ENCODE measurements at places on chromosomes 16 and 17.

- peak; percentile 83 for DNase-seq
Measured at GRCh38 chr17:2070241-2071023, 15.5 kb downstream of the HIC1 start.

GRCh38 chr17:16935241-16935663 is 36.7 kb downstream of the TNFRSF13B start:
- peak; percentile 32 for DNase-seq

GRCh38 chr17:83135692-83136091 is 56.3 kb downstream of the METRNL start:
- DNase-seq = no peak

GRCh38 chr17:34242587-34243363 is 12.3 kb upstream of the CCL2 start:
- DNase-seq = no peak

- no peak for DNase-seq
Measured at GRCh38 chr17:8069587-8069860, 18.0 kb downstream of the ALOX12B start.

DNA sequence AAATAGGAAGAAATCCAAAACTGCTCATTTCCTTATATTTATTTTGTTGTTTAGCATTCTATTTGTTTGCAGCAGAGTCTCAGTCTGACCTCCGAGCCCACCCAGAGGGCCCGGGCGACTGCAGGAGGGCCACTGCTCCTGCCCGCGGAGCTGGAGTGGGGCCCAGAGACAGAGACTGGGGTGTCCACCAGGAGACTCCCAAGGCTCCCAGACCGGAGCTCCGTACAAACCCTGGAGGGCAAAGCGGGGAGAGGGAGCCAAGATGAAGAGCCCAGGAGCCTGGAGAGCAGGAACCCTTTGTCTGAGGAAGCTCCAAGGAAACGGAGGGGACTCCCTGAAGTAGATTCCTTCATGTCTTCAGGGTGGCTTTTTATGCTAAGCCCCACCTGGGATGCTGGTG is 57.9 kb downstream of the AXIN2 start:
- DNase-seq = no peak

GRCh38 chr17:73465953-73466230 is 154.1 kb upstream of the CDC42EP4 start:
- DNase-seq = no peak

GRCh38 chr17:81197409-81197795 is 25.4 kb downstream of the CEP131 start:
- DNase-seq = no peak

GRCh38 chr17:73151916-73152632 is 12.7 kb upstream of the SSTR2 start:
- no peak for DNase-seq

- DNase-seq = no peak
Measured at GRCh38 chr16:85390511-85391174, 222.5 kb upstream of the GSE1 start.

DNA sequence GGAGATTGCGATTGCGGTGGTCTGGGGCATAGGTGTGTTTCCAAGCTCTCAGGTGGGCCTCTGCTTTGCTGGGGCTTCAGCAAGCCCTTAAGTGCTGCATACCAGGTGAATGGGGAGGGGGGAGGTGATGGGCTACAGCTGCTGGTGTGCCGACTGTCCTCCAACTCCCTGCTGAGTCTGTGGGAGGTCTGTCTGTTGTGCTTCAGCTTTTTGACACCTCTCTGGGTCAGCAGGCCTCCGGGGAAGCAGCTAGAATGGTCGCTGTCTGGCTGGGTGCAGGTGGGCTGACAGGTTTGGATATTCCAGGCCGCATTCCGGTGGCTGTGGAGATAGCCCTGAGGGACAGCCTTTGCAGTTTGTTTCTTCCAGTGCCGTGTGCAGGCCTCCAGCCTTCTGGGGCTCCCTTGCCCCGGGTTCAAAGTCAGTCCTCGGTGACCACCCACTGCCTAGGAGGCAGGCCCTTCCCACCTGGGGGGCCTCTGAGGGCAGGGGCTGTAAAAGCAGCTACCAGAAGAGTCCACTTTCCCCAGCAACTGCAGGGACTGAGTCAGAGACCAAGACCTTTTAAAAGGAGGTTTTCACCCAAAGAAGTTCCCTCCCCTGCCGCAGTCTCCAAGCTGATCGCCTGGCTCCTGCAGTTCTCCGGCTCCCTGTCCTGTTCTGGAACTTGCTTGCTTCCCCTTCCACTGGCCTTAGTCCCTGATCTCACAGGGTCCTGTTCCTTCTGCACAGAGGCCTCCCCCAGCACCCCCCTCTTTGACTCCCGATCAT is 2.0 kb upstream of the TTYH2 start:
- no peak for DNase-seq

- peak; percentile 84 for DNase-seq
Measured at GRCh38 chr16:578870-579405, 9.2 kb downstream of the PIGQ start.

DNA sequence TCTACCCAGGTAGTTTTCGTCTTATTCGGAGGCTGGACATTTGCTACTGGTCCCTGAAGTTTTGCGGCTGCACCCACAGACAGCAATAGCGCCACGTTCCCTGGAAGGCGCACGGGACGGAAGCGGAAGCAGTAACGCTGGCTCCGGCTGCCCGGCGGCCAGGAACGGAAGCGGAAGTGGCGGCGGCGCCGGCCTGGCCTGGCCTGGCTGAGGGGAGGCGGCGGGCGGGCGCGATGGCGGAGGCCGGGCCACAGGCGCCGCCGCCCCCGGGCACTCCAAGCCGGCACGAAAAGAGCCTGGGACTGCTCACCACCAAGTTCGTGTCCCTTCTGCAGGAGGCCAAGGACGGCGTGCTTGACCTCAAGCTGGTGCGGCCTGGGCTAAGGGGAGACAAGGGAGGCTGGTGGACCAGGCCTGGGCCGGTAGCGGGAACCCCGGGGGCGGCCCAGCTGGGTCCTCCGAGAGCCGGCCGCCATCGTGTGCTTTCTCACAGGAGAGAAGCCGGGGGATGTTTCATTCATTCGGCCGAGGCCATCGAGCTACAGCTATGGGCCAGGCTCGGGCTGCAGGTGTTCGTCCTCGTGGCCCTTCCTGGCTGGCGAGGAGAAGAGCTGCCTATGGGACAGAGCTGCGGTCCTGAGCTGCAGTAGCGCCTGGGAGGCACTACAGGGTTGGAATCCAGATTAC is at the start of gene E2F4:
E2F4 (plus strand) TSS at position 161 of the 687 bp plus-strand sequence; CDS start at position 234, 73 bp downstream.
- peak; percentile 96 for DNase-seq

- no peak for DNase-seq
Measured at GRCh38 chr17:81044764-81045589, 10.0 kb downstream of the BAIAP2 start.

GRCh38 chr16:85856585-85856984 is 42.4 kb upstream of the IRF8 start:
- DNase-seq = no peak

GRCh38 chr17:17104036-17104435 is 61.8 kb downstream of the MPRIP start:
- DNase-seq = no peak

- DNase-seq = no peak
Measured at GRCh38 chr17:66953630-66954020, 10.9 kb upstream of the CACNG4 start.

DNA sequence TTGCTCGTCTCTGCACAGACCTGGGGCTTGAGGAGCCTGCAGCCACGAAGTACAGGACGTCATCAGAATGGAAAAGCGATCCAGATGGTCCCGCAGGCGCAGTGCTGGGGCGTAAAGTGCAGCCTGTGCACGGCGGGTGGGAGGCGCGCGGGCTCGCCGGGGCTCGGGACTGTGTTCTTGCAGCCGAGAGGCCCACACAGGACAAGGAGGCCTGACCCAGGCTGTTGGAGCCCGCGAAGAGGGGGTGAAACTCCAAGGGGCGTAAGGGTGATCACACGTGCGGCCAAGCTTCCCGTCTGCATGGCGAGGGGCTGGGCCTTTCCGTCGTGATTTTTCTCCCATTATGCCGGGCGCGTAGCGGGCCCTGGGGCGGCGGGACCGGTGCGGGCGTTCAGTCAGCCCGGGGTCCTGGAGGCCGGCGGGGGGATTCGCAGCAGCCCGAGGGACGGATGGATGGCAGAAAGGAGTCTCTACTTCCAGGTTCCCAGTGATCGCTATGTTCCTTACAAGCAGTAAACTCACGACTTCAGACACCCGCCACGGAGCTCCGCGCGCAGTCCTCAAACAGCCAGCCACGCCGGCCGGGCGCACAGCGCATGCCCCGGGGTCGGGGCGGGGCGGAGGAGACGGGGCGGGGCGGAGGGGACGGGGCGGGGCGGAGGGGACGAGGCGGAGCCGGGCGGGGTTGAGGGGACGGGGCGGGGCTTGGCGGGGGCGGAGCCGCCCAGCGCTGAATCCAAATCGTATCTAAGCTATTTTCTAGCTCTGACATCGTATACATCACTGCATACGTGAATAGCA is 141.0 kb upstream of the KCNJ18 start:
- peak; percentile 81 for DNase-seq

DNA sequence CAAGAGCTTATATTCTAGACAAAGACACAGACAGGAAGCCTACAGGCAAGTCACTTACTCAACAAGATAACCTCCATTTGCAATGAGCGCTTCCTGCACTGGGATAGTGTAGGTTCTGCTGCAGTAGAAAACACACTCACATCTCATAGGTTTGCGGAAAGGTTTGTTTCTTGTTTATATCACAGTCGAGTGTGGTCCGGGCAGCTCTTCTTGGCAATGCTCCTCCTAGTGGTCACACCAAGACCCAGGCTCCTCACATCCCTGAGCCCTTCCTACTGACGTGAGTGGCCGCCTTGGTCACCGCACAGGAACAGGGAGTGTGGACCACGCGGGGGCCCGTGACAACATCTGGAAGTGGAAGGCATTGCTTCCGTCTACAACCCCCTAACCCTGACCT is 48.0 kb upstream of the RBFOX3 start:
- no peak for DNase-seq

DNA sequence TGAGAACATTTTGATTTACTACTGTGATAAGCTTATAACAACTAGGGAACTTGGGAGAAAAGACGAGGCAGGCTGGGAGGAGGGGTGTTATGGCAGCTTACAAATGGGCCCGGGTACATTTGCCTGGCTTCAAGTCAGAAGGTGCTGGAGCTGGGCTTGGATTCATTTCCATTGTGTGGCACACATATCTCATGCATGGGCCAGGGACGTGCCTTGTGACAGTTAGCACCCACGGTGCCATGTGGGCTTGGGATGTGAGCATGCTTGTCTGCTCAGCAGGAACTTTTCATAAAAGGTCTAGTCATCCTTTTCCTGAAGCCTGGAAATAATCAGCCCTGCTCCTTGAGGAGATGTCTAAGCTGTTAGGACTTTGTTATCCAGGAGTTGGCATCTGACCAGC is 572.2 kb downstream of the CDH13 start:
- DNase-seq = no peak

GRCh38 chr16:81333356-81333755 is 18.6 kb downstream of the GAN start:
- no peak for DNase-seq

GRCh38 chr16:24046442-24046841 is 209.7 kb upstream of the CACNG3 start:
- no peak for DNase-seq

DNA sequence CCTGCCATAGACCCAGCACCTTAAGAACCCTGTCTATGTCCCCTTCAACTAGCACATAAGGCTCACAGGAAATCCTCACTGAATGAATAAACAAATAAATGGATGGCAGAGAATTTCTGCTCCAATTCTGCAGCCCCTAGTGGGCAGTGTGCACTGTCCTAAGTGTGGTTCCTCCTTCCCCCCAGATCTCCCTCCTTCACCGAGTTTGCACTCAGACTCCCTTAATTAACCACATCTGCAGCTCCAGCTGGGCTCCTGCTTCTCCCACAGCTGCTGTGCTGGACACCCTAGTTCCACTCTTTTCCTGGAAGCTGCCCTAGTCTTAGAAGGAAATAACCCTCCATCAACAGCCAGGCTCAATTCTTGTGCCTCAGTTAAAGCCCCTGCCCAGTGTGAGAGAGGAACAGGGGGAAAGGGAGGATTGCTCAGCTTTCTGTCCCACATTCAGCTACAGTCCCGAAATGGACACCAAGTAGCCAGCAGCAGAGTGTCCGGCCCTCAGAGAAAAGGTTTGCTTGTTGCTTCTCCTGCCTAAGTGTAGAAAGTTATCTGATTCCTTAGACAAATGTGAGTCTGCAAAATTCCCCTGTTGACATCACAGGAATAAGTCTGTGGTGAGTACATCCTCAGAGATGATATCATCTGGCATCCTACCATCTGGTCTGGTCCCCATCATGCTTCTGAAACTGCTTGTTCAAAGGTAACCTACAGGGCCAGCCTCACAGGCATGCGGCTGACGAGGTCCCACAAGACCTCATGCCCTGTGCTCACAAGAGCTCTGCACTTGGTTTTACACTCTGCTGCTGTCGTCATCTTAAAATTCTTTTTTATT is 12.3 kb downstream of the LRRC3C start:
- DNase-seq = peak; percentile 66

GRCh38 chr17:51045621-51046020 is 75.0 kb downstream of the SPAG9 start:
- no peak for DNase-seq

- no peak for DNase-seq
Measured at GRCh38 chr17:29131814-29132682, 48.1 kb downstream of the MYO18A start.

- no peak for DNase-seq
Measured at GRCh38 chr17:78058581-78058980, 70.0 kb downstream of the TMC6 start.

GRCh38 chr16:19817875-19818274 is 66.8 kb downstream of the GPRC5B start:
- DNase-seq = no peak

GRCh38 chr17:68832109-68832802 is 122.9 kb downstream of the ABCA8 start:
- no peak for DNase-seq

GRCh38 chr17:60386147-60387058 is 5.5 kb downstream of the USP32 start:
- no peak for DNase-seq

- DNase-seq = no peak
Measured at GRCh38 chr17:41315204-41315794, at the start of gene KRTAP17-1. KRTAP17-1 (minus strand) TSS chr17:41315710; CDS start chr17:41315650, 60 bp downstream.

- no peak for DNase-seq
Measured at GRCh38 chr17:80924807-80925610, 66.6 kb upstream of the CHMP6 start.

- DNase-seq = no peak
Measured at GRCh38 chr16:86343796-86344585, 166.3 kb upstream of the FOXF1 start.

DNA sequence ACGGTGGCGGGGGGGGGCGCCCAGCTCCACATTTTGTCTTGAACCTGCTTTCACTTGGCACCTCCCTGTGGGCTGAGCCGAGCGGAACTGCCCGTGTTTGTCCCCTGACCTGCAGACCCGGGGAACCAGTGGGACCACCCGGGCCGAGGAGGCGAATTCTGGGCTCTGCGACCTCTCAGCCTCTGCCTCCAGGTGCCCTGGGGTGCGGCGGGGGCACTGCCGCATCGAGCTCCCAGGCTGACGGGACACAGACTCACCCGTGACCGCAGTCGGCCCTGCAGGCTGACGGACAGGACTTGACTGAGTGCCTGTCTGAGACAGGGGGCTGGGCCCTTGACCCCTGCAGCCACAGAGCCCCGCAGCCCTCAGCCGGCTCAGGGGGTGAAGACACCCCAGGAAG is 11.1 kb upstream of the C1QTNF8 start:
- DNase-seq = no peak

All from GM13976 (cell line).